ENCODE measurements at places on chromosomes 13 and 19.

DNA sequence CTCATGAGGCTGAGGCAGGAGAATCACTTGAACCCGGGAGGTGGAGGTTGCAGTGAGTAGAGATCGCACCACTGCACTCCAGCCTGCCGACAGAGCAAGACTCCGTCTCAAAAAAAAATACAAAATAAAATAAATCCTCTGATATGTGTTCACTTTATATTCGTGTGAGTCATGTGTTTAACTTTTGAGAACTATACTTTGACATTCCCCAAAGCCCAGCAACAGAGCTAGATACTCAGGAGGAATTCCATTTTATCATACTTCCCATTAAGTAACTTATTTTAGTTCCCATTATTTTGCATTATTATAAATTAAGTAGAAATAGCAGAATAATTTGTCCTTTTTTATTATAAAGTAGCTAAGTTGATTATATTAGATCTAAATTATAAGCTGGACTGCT lies 3.3 kb upstream of the CHAMP1 start:
- peaks cover 13% of the 10 kb centered on the region for H3K36me3 ChIP-seq
- H3K4me3 ChIP-seq: no peak overlapping the region

DNA sequence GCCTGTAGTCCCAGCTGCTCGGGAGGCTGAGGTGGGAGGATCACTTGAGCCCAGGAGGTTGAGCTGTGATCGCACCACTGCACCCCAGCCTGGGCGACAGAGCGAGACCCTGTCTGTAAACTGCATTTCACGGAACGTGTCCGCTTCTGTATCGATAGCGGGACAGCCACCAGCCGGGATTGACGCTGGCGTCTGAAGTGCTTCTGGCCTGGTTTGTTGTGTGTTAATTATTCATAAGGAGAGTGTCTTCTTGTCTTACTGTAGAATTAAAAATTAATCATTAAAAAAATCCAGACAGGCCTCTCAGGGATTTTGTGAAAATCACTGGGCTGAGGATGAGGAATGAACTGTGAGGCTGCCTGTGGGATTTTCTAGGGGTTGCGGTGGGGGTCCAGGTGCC lies 16.2 kb upstream of the MISP start:
- no peaks in the 10 kb centered on the region for H3K27me3 ChIP-seq
- DNase-seq: no peak
- H3K4me1 ChIP-seq: no peaks in the 10 kb centered on the region
- H3K27ac ChIP-seq: no peak overlapping the region

GRCh38 chr19:42594617-42595489 lies at the start of gene CEACAM8:
Gene CEACAM8, minus strand, starts transcription at chr19:42594924. Its CDS starts 96 bp downstream, at chr19:42594828.
- no peaks in the 10 kb centered on the region for H3K4me1 ChIP-seq
- DNase-seq: no peak
- H3K27ac ChIP-seq: no peak within 1 kb of the TSS
- H3K4me3 ChIP-seq: no peak within 1 kb of the TSS
- no peaks in the 10 kb centered on the region for H3K36me3 ChIP-seq

DNA sequence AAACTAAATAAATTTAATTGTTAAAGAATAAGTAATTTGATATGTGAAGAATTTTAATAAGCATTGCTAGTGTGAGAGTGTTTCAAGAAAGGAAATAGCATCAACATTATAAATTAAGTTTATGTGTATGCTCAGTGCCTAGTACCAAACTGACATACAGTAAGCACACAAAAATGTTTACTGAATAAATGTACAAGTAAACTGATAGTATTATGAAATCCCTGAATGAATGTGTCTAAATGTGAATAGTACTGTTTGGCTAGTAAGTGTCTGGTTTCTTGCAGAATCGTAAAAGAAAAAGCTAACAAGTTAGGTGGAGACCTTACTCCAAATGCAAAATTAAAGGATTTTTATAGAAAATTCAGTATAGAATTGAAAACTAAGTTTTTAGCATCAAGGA lies 233.6 kb downstream of the PCDH9 start:
- H3K4me3 ChIP-seq: no peak overlapping the region
- H3K4me1 ChIP-seq: peaks cover 38% of the 10 kb centered on the region
- DNase-seq: no peak
- no peaks in the 10 kb centered on the region for H3K27me3 ChIP-seq
- no peaks in the 10 kb centered on the region for H3K36me3 ChIP-seq
- H3K27ac ChIP-seq: peak overlapping the region; percentile 56

GRCh38 chr19:35293363-35293739 lies 1.4 kb downstream of the MAG start:
- no peak overlapping the region for H3K27ac ChIP-seq
- no peak overlapping the region for H3K4me3 ChIP-seq
- no peaks in the 10 kb centered on the region for H3K27me3 ChIP-seq
- H3K4me1 ChIP-seq: no peaks in the 10 kb centered on the region
- H3K36me3 ChIP-seq: no peaks in the 10 kb centered on the region

- no peaks in the 10 kb centered on the region for H3K36me3 ChIP-seq
- H3K4me3 ChIP-seq: no peak overlapping the region
- H3K27me3 ChIP-seq: no peaks in the 10 kb centered on the region
- DNase-seq: no peak
Measured at GRCh38 chr13:52359534-52359933, 46.4 kb downstream of the THSD1 start.

GRCh38 chr13:67045357-67045756 lies 184.8 kb downstream of the PCDH9 start:
- H3K4me3 ChIP-seq: no peak overlapping the region
- peaks cover 31% of the 10 kb centered on the region for H3K4me1 ChIP-seq
- H3K36me3 ChIP-seq: no peaks in the 10 kb centered on the region

- no peak overlapping the region for H3K27ac ChIP-seq
- H3K4me1 ChIP-seq: no peaks in the 10 kb centered on the region
- peaks cover 18% of the 10 kb centered on the region for H3K27me3 ChIP-seq
Measured at GRCh38 chr19:370641-371330, 26.2 kb upstream of the MIER2 start.

GRCh38 chr19:43625918-43626579 lies 6.6 kb upstream of the ZNF428 start:
- H3K36me3 ChIP-seq: no peaks in the 10 kb centered on the region
- DNase-seq: peak; percentile 26
- no peak overlapping the region for H3K4me3 ChIP-seq
- no peak overlapping the region for H3K27ac ChIP-seq
- H3K4me1 ChIP-seq: no peaks in the 10 kb centered on the region

- no peaks in the 10 kb centered on the region for H3K36me3 ChIP-seq
- no peak overlapping the region for H3K4me3 ChIP-seq
- no peaks in the 10 kb centered on the region for H3K27me3 ChIP-seq
- DNase-seq: no peak
- H3K27ac ChIP-seq: no peak overlapping the region
- no peaks in the 10 kb centered on the region for H3K4me1 ChIP-seq
Measured at GRCh38 chr19:50275577-50276368, 53.4 kb downstream of the KCNC3 start.

DNA sequence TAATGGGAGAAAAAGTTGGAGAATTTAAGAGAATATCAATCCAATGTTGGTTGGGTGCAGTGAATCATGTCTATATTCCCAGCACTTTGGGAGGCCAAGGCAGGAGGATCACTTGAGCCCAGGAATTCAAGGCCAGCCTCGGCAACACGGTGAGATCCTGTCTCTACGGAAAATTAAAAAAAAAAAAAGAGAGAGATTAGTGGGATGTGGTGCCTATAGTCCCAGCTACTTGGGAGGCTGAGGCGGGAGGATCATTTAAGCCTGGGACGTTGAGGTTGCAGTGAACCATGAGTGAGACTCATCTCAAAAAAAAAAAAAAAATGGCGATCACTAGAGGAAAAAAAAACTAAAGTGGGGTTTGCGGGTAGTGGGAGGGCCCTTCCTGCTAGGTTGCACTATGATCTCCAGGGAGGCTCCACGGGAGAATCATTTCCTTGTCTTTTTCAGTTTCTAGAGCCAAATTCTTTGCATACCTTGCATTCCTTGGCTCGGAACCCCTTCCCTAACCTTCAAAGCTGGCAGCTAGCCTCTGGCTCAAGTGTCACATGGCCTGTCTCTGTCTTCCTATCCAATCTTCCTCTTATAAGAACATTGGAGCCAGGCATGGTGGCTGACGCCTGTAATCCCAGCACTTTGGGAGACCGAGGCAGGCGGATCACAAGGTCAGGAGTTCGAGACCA lies 5.8 kb upstream of the ERCC2 start:
- no peak overlapping the region for H3K27ac ChIP-seq
- no peak for DNase-seq

DNA sequence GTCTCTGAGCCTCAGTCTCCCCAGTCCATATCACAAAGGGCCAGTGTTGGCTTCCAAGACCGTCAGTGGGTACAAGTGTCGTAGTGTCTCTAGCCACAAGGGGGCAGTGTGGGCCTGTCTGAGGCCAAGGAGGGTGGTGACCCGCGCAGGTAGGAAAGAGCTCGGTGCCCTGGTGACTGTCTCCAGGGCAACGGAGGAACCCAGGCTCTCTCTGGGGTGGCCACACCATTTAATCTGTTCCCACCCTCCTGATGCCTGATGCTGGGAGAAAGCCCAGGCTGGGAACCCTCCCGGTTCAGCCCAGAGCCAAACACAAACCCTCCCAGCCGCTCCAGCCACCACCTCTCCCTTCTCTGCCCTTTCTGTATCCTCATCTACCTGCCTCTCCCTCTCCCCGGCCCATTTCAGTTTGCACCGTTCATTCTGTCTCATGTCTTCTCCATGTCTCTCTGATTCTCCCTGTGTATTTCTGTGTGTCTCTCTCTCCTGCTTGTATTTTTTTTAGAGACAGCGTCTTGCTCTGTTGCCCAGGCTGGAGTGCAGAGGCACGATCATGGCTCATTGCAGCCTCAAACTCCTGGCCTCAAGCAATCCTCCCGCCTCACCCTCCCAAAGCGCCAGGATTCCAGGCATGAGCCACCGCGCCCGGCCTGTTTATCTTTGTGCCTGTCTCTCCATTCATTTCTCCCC lies 17.5 kb upstream of the MEIS3 start:
- DNase-seq: peak; percentile 77
- H3K27me3 ChIP-seq: no peaks in the 10 kb centered on the region
- no peak overlapping the region for H3K4me3 ChIP-seq
- H3K4me1 ChIP-seq: peaks cover 12% of the 10 kb centered on the region

- no peak overlapping the region for H3K27ac ChIP-seq
- no peaks in the 10 kb centered on the region for H3K27me3 ChIP-seq
- peak; percentile 22 for DNase-seq
- peaks cover 70% of the 10 kb centered on the region for H3K36me3 ChIP-seq
- H3K4me1 ChIP-seq: no peaks in the 10 kb centered on the region
Measured at GRCh38 chr13:99528547-99528946, 27.3 kb downstream of the TM9SF2 start.

DNA sequence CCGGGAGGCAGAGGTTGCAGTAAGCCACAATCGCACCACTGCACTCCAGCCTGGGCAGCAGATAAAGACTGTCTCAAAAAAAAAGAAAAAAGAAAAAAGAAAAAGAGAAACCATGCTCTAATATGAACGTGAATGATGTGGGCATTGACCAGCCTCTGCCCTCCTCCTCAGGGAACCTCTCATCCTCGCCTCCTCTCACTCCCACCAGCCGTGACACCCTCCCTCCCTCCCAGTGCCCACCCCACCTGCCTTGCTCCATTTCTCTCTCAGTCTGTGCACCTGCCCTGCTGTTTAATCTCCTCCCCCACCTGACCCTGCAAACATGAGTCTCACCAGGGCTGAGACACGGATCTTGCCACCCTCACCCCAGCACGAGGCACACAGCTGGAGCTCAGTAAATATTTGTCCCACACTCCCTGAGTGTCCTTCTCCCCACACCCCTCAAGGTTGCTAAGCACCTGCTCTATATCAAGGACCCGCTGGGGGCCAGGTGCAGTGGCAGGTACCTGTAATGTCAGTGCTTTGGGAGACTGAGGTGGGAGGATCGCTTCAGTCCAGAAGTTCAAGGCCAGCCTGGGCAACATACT lies 7.5 kb upstream of the BCAT2 start:
- peaks cover 6% of the 10 kb centered on the region for H3K36me3 ChIP-seq
- H3K27ac ChIP-seq: no peak overlapping the region
- H3K27me3 ChIP-seq: no peaks in the 10 kb centered on the region
- no peaks in the 10 kb centered on the region for H3K4me1 ChIP-seq
- DNase-seq: no peak
- no peak overlapping the region for H3K4me3 ChIP-seq

GRCh38 chr19:52270266-52270885 lies 989 bp downstream of the ZNF766 start:
- no peaks in the 10 kb centered on the region for H3K27me3 ChIP-seq
- peak overlapping the region; percentile 94 for H3K4me3 ChIP-seq
- H3K36me3 ChIP-seq: peaks cover 43% of the 10 kb centered on the region
- H3K4me1 ChIP-seq: peaks cover 42% of the 10 kb centered on the region

DNA sequence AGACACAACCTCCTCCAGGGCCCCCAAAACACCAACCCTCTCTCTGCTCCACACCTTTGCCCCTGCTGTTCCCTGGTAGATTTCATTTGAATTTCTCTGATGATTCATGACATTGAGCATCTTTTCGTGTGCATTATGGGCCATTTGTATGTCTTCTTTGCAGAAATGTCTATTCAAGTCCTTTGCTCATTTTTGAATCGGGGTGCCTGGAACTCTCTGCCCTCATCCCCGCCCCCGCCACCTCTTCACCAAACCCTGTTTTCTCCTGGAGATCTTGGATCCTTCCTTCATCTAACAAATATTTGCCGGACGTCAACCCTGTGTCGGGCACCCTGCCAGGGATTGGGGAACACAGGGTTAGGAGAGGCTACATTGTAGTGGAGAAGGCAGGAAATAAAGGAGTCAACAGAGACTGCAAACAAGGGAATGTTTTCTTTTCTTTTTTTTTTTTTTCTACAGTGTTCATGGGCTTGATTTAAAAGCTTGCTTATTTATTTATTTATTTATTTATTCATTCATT lies 25.5 kb upstream of the SLC1A5 start:
- no peaks in the 10 kb centered on the region for H3K4me1 ChIP-seq
- no peaks in the 10 kb centered on the region for H3K36me3 ChIP-seq
- H3K4me3 ChIP-seq: no peak overlapping the region
- H3K27me3 ChIP-seq: no peaks in the 10 kb centered on the region
- no peak overlapping the region for H3K27ac ChIP-seq
- DNase-seq: no peak

DNA sequence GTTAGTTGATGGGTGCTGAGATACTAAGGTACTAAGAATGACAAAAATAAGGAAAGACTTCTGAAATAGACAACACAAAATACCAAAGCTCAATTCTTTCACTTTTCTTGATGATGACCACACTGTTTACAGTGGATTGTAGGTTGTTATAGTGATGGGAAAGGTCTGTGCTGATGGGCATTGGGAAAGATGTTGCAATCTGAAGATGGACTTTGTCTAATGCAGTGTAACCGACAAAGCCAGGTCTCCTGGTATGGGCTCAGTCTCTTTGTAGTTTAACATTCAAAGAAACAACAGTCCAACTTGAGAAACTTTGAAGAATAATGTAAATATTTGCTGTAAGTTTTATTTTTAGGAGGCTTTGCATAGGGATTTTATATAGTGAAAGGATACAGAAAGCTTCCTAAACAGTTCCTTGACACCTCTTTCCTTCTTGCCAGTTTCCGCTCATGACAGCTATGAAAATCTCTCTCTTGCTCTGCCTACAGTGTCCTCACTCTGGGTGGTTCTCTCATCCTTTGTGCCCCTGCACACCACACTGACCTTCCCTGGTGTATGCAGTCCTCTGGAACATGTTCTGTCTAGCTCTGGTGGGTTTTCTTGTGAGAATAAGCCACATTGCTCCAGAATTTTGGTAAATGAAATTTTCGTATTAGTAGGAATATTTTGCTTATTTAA lies 172.2 kb downstream of the KCNRG start:
- no peak overlapping the region for H3K27ac ChIP-seq
- H3K36me3 ChIP-seq: no peaks in the 10 kb centered on the region

- H3K27me3 ChIP-seq: no peaks in the 10 kb centered on the region
- peaks cover 7% of the 10 kb centered on the region for H3K36me3 ChIP-seq
- H3K4me3 ChIP-seq: no peak overlapping the region
- DNase-seq: peak; percentile 51
- H3K4me1 ChIP-seq: peaks cover 59% of the 10 kb centered on the region
Measured at GRCh38 chr13:46551410-46552302, 1.3 kb upstream of the LRCH1 start.
